Stromal cell of bone marrow (primary cell): ENCODE measurements at places on chromosomes 4 and X.

GRCh38 chr4:184171011-184171410, 46.7 kb downstream of the ENPP6 start:
- no peak for DNase-seq

GRCh38 chrX:20951016-20951810, 423.0 kb upstream of the CNKSR2 start:
- DNase-seq = no peak

- no peak for DNase-seq
Observed at GRCh38 chr4:155430895-155431795, 54.4 kb upstream of the MAP9 start.

DNA sequence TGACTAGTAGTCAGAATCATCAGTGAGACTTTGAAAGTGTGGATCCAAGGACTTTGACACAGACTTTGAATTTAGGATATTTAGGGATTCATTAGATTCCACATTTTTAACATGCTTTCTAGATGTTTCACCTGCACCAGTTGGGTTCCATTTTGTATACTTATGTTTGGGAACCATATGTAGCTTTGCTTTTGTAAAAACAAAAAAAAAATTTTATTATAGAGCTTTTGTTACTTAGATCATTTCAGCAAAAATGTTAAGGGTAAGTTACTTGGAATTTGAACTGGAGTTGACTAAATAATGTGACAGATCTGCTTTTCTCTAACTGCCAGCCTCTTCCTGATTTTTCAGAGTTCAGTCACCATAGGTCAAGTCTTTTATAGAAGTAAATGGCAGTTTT, 14.6 kb downstream of the PDLIM5 start:
- DNase-seq = no peak

DNA sequence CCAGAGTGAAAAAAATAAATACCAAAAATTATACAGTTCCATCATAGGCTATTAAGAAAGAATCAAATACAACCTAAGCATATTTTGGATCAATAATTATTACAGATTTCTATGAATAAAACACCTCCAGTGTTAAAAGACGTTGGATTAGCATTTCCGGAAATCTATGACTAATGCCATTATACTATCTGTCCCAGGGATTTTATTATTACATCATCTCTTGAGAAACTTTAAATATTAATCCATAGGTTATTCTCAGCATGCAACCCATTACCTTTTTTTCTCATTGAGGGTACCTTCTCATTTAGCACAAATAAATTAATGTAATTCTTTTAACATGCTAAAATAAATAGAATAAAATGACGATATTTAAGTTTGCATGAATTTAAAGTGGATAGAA, 44.6 kb downstream of the CXorf58 start:
- DNase-seq = no peak

GRCh38 chrX:21972721-21973120, 32.2 kb downstream of the SMS start:
- DNase-seq = no peak

DNA sequence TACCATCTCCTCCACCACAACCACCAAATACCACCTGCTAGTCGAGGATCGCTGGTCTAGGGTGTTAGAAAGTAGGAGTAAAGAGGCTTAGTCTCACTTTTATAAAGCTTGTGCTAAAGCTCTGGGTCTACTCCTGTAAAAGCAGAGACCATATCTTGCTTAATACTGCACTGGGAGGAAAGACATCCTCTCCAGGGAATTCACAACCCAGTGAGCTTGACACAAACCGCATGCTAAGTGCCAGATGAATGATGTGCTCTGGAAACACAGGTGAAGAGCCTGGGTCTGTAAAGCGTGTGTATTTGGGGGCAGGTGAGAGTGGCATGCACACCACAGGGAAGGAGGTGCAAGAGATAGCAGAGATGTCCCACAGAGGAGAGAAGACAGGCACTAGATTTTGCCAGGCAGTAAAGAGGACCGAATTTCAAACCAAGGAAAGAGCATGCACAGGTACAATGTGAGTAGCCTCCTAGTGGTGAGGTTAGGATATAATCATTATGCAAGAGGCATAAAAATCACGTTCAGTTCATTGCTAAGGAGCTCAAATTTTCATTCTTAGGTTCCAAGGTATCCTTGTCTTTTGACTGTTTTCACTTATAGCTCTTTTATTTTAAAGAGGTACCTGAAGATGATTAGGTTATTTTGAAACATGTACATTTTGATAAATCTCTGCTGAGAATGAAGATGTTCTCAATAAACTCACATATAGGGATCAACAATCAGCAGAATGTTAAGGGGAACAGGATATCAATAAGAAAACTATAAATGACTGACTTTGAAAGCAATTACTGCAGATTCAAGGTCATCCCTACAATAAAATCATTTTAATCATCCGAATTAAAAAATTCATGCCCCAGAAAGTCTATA, 20.7 kb downstream of the TAPT1 start:
- no peak for DNase-seq

- no peak for DNase-seq
Observed at GRCh38 chr4:6153874-6154273, 46.5 kb downstream of the JAKMIP1 start.

DNA sequence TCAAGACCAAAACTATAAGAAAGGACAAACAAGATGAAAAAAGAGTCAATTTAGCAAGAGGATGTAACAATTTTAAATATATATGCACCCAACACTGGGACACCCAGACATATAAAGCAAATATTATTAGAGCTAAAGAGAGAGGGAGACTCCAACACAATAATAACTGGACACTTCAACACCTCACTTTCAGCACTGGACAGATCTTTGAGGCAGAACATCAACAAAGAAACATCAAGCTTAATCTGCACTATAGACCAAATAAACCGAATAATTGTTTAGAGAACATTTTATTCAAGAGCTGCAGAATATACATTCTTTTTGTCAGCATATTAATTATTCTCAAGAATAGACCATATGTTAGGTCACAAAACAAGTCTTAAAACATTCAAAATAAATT, 109.7 kb upstream of the TET2 start:
- no peak for DNase-seq

- peak; percentile 43 for DNase-seq
Observed at GRCh38 chr4:15162465-15163283, 160.4 kb downstream of the CPEB2 start.

GRCh38 chrX:101417190-101417589, 9.2 kb downstream of the HNRNPH2 start:
- no peak for DNase-seq

GRCh38 chrX:74371425-74372222, 49.7 kb upstream of the SLC16A2 start:
- no peak for DNase-seq

- no peak for DNase-seq
Observed at GRCh38 chrX:15497865-15498264, 2.7 kb upstream of the BMX start.

DNA sequence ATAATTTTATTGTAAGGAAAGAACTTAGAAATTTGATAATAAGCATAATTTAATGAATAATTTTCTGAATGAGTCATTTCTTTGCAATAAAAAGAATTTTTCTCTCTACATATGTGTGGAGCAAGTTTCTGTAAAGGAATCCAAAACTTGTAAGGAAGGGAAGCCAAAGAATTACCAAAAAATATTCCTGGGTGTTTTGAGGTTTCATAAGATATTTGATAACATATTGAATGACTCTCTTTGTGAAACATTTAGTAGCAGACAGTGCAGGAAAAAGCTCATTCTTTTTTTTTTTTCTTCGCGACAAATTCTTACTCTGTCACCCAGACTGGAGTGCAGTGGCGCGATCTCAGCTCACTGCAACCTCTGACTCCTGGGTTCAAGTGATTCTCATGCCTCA, 469.0 kb upstream of the MAGEB2 start:
- peak; percentile 10 for DNase-seq

DNA sequence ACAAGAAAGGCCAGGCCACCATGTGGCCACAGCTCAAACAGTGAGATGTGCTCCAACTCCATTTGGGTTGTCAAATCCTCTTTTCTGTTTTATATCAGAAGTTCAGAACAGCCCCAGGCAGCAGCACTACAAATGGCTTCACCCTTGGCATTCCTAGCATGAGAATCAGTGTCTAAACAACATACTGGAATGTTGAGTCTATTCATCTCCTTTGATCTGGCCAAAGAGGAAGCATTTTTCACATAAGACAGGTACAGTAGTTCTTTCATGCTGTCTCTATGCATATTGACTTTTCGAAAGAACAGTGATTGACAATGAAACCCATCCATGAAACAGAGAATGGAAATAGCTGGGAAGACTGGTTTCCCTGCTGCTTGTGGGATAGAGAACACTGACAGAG, 289.5 kb downstream of the USP46 start:
- DNase-seq = no peak

DNA sequence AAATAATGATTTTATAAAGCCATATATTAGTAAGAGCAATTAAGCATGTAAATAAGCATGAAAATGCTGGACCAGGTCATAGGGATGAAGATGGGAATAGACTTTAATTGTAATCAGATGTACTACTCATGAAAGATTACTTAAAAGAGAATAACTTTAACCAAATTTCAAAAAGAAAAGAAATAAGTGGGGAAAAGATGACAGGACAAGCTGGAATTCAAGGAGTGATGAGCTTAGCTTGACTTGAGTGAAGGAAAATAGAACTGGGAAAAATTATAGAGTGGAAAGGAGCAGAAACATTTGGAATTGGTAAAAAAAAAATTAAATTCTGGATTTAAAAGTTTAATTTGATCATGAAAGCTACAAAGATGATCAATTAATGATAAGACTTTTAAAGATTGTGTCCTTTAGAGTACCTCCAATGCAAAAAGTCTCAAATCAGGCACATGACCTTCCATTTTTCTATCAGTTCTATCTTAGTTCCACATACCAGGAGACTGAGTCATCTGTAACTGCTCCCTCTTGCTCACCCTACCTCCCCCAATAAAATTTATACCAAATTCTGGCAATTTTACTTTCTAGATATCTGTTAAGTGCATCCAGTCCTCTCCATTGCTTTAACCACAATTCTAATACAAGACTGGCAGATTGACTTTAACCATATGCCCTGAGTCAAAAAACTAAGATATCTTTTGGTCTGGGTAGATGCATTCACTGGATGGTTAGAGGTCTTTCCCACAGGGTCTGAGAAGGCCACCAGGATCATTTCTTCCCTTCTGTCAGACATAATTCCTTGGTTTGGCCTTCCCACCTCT, 56.4 kb upstream of the SLIT2 start:
- no peak for DNase-seq

- peak; percentile 3 for DNase-seq
Observed at GRCh38 chr4:18882468-18882867, 860.9 kb upstream of the LCORL start.

DNA sequence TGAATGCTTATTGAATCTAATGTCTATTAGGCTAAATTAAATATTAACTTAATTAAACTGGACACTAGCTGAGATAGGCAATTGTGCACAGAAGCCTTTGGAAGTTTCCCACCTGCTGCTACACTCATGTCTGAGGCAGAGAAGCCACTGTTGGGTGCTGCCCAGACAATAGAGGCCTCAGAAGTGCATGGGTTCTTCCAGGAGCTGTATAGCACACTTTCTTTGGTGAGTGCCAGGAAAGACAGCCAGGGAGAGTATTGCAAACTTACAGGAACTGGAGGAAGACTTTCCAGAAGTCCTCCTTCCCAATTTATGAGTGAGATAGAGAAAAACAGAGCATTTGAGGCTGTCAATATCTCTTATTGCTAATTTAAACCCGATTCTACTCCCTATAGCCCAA, 89.9 kb downstream of the GPAT3 start:
- no peak for DNase-seq

DNA sequence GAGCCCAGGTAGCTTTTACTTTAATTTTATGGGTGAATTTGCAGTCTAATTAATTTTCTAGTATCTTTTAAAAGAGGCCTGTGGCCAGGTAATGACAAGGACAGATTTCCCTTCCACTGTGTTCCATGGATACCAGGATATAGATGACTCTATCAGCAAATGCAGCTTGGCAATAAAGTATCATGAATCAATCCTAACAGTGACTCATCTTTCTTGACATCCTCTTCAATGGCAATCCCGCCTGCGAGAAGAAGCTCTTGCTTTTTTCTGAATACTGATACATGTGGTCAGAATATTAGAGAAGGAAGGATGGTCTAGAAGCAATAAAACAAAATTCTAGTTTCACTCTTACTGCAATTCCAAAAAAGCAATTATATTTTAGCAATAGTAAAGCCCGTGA, 267.8 kb downstream of the DTHD1 start:
- DNase-seq = no peak

DNA sequence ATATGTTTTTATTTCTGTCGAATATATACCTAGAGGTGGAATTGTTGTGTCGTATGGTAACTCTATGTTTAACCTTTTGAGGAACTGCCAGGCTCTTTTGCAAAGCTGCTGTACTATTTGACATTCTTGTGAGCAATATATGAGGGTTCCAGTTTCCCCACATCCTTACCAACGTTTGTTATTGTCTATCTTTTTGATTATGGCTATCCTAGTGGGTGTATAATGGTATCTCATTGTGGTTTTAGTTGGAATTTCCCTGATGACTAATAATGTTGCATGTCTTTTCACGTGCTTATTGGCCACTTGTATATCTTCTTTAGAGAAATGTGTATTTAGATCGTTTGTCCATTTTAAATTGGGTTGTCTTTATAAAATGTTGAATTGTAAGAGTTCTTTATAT, 24.5 kb downstream of the REPS2 start:
- no peak for DNase-seq

GRCh38 chrX:146056511-146057081, 239.0 kb downstream of the SLITRK2 start:
- no peak for DNase-seq

DNA sequence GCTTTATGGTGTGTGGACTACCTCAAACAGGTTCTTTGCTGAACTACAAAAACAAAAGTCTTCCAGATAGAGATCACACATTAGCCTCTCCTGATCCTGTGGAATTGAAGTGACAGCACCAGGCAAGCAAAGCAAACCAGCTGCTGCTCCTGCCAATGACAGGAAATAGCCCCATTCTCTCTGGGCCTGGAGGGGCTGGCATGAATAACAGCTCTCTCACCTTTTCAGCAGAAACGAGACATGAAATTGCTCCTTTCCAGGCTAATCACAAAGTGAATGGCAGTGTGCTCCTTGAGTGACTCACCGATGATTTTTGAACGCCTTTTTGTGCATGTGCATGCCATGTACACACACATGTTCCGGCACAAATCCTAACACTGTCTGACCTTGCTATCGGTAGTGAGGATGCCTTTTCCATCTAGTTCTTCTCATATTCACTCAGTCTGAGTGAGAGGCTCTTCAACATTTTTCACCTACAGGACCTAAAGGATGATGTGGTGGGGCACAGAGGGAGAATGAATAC, 24.4 kb downstream of the MFAP3L start:
- DNase-seq = no peak

GRCh38 chr4:7171191-7171900, 21.0 kb upstream of the SORCS2 start:
- DNase-seq = peak; percentile 51

DNA sequence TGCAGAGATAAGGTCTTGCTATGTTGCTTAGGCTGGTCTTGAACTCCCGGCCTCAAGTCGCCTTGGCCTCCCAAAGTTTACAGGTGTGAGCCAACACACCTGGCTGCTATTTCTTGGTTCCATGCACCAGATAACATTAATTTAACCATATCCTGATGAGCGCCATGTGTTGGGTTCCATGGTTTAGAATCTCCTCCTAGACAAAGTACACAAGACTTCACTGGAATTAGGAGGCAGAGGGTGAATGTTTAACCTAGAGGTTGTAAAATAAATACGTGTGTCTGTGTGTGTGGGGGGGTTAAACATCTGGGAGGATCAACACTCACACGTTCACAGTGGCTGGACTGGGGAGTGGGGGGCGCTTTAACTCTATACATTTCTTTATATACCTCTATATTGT, 32.4 kb upstream of the SORCS2 start:
- no peak for DNase-seq
